ENCODE measurements at places on chromosomes 11 and 22.

GRCh38 chr11:105203569-105204240 is 64.1 kb upstream of the CARD18 start:
- no peak for DNase-seq

DNA sequence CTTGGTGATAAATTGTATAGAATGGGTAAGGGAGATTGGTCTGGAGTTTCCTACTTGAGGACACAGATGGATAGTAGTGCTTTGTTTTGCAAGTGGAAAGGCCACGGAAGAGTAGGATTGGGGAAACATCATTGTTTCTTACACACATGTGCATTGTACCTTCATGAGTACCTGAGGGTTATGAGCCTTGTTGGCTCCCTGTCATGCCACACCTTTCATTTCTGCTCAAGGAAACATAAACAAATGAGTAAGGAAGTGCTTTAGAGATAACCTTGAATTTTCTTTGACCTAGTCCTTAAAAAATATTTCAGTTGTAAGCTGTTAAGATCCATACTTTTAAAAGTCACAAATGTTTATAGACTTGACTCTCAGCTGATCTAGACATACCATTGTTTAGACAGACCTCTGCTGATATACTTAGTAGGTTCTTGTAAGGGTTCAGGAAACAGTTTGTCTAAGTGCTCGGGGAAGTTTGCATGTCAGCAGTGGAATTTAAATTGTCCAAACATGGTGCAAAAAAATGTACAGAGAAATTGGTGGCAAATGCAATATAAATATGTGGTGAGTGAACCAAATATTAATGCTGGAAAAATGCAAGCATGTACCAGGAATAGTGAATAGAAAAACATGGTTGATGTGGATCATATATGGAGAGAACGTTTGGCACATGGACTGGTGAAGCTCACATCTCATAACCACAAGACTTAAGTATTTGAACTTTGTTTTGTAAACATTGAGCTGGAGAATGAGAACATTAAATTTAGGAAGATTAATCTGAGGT is 40.9 kb downstream of the GAS2 start:
- DNase-seq, result no peak

DNA sequence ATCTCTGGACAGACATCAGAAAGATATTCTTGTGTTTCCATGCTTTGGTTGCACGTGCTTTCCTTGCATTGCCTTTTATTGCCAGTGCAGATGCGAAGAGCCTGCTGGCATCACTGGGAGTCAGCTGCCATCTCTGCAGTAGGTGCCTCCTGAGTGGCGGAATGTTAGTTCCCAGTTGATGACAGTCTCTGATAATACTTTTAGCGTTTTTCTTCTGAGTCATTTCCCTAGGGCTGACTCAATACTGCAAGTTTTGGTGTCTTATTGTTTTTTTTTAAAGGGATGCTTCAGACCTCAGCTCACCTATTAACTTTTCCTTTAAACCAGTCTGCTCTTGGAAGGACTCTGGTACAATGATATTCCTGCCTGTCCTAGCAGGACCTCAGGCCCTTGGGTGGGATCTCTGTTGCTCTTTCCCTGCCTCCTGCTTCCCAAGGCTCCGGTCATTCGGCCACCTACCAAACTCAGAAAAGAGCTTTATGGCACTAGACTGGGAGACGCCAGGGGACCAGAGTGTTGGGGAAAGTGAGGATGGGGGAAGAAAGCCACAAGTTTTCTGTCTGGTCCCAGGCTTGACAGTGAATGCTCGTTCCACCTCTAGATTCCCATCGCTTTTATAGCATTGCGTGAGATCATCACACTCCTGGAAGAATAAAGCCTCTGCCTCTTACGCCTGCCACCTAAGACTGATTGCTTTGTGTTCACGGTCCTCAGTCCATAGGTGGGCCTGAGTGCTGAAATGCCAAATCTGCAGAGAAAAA is 308.7 kb downstream of the DDX10 start:
- DNase-seq, result no peak

- DNase-seq, result no peak
Observed at GRCh38 chr11:12642806-12643428, 31.3 kb upstream of the TEAD1 start.

DNA sequence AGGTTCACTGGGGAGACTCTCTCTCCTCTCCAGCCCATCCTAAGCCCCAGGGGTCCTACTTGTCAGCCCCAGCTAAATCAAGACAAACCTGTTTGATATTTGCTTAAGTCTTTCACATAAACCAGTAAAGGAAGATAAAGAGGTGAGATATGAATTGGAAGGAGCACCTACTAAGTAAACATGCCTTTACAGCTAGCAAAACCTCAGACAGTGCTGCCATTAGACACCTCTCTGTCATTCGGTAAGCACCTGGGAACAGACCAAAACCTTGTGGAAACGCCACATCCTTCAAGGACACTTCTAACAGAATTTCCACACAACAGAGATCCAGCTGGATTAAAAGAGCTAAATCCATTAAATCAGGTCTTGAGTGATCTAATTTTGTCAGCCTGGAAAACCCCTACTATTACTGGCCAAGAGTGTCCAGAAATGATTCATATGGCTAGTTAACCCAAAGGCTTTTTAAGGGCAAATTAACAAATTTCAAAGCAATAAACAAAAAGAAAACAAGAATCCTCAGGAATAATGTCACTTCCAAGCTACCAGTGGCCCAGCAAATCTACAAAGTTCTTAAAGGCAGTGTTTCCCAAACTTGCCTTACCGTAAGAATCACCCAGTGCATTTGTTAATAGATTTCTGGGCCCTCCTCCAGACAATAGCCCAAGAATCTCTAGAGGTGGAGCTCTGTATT is 2.4 kb downstream of the VPS37C start:
- no peak for DNase-seq

- DNase-seq, result no peak
Observed at GRCh38 chr11:117824571-117825537, at the start of gene FXYD2. Gene FXYD2 (minus strand): TSS chr11:117824744. CDS start chr11:117824678, 66 bp downstream.

DNA sequence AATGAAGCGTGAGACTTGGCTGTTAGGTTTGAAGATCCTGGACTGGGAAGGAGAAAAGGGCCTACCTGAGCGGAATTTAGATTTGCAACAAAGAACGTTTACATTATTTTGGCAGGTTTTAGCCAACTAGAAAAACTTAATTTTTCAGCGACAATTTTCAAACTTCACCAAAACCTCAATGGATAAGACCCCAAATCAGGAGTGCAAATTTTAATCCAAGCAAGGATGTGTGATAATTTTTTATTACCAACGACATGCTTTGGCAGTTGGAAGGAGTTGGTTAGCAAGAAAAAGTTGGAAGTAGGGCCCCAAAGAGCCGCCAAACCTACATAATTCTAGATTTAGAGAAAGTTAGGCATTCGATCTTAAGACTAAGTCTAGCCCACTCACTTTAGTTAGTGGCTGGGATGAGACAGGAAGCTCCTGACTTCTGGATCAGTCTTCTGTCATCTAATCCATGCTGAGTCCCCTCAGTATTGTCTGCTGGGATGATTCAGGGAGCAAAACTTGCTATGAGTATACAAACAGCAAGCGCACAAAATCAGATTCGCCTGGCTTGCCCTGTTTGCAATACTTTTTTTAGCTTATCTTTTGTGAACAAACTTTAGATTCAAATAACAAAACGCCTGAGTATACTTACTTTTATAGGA is 787 bp upstream of the RDX start:
- peak; percentile 7 for DNase-seq

DNA sequence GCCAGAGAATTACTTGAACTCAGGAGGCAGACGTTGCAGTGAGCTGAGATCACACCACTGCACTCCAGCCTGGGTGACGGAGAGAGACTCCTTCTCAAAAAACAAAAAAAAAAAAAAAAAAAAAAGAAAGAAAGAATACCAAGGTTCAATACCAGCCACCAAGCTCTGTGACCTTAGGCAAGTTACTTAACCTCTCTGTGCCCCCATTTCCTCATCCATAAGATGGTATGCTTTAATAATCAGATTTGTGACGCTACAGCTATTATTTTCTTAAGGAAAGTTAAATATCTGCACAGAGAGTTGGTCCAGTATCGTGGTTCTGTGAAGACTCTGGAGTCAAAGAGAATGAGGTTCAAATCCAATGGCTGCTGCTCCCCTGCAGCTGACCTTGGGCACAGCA is 57.3 kb upstream of the FADD start:
- DNase-seq, result no peak

DNA sequence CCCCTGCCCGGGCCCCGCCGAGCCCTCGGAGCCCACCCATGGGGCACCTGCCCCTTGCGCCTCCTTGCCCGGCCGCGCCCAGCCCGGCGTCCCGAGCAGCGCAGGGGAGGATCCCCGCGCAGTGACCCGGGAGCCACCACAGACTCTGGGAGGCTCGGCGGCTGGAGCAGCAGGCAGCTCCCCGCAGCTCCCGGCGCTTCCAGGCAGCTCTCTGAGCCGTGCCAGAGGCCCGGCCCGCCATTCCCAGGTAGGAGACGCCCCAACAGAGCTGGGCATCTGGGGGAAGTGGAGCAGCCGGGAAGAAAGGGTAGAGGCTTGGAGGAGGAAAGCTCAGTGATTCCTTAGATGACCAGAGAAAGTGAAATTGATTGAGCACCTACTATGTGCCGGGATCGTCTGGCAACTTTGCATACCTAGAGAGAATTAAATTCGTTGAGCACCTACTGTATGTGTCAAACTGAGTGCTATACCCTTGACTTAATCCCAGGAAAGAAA is 670 bp downstream of the RASD2 start:
- no peak for DNase-seq

GRCh38 chr11:62069374-62069773 is 54.4 kb upstream of the INCENP start:
- DNase-seq, result no peak

- no peak for DNase-seq
Observed at GRCh38 chr11:94775567-94776327, 7.6 kb downstream of the AMOTL1 start.

DNA sequence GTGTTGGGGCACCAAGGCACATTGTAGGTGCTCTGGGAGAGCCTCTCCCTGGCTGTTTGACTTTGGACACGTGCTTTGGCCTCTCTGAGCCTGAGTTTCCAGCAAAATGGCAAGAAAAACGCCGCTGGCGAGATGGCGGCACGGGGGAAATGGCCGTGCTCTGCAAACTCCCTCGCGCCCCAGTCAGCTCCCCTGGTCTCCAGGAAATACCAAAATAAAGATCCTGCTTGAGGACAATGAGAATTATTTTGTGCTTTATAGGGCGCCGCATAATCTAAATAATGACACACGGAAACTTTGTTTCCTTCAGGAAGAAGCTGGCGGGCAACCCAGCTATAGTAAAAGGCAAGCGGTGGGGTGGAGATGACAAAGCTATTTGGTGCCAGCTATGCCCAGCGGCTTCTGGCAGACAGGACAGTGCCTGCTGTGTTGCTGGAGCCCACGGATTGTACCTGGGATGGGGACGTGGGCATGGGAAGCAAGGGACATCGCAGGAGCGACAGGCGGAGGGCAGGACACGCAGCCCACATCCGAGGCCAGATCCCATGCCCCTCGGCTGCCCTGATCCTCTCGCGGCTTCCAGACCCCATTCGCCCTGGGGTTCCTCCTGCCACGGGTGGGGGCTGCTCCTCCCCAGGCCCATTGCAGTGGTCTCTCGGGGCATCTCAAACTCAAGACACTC is 26.3 kb upstream of the RFPL3 start:
- DNase-seq, result no peak

DNA sequence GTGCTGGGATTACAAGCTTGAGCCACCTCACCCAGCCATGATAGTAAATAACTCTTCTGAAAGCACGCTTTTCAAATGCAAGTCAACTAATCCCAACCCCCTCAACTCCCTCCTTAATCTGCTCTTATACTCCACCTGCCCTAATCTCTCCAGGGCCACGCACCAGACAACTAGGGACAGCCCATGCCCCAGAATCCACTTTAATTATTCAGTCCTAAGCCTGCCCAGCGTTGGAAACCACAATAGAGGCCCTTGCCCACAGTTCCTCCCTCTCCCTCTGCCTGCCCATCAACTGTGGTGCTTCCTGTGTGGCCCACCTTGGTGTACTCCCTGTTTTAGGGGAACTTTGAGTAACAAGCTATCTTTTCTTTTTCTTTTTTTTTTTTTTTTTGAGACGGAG is 2.7 kb upstream of the VPREB3 start:
- DNase-seq, result no peak

DNA sequence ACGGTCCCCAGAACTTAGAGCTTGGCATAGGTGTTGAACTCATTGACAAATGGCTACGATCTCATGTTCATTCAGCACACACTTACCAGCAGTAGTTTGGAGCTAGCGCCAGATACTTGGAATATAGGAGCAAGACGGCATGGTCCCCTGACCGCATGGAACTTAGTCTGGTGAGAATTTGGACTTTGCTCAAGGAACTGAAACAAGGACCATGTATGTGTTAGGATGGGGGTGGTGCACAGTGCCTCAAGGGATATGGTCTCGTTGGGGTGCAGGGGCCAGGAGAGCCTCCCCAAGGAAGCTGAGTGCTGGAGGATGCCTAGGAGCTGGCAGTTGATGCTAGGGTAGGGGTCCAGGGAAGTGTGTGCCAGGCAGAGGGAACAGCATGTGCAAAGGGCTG is 119.2 kb downstream of the KIAA1671 start:
- DNase-seq, result no peak

- no peak for DNase-seq
Observed at GRCh38 chr11:127795326-127795725, 792.0 kb downstream of the ETS1 start.

- no peak for DNase-seq
Observed at GRCh38 chr11:14127679-14128078, 165.2 kb downstream of the SPON1 start.

GRCh38 chr22:30332994-30333706 is 6.4 kb upstream of the TBC1D10A start:
- no peak for DNase-seq

DNA sequence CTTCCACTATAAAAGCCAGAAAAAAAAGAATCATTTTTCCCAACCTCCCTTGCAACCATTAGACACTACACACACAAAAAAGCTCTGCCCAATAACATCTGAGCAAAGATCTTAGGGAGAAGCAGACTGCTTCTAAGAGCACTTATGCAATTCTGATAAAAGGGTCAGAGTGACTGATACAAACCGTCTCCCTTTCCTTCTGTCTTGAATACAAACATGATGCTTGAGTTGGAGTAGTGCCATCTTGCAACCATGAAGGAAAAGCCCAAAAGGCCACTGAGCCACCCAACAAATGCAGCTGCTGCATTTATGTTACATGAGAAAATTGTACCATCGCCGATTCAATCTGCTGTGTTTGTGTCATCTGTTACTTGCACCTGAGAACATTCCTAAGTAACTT is 47.6 kb upstream of the EED start:
- no peak for DNase-seq

DNA sequence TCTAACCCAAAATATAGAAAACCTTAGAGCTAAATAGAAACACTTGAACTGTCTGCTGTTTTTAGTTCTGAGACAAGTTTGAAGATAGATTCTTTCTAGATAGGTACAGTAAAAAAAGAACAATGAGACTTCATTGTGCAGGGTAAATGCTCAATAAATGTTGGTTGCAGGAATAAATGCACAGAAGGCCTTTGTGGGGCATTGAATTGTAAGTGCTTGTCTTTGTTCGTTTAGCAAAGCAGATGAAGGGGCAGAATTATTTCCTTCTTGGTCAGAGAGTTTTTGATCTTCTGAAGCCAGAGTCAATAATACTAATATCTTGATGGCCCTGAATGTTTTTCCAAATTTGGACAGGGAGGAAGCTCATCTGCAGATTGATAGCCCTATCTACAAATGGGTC is 340.4 kb downstream of the OPCML start:
- no peak for DNase-seq

Data from muscle of arm (tissue), 14 donors.